GM23248 (cell line): ENCODE measurements at places on chromosomes 5 and 9. TPM values are rescaled to one million over a fixed set of nuclear protein-coding genes. Genes with fewer than 3 reads are reported as not detected.
A peak's percentile ranks its signal among the peaks of the same experiment; 100 is the strongest.

DNA sequence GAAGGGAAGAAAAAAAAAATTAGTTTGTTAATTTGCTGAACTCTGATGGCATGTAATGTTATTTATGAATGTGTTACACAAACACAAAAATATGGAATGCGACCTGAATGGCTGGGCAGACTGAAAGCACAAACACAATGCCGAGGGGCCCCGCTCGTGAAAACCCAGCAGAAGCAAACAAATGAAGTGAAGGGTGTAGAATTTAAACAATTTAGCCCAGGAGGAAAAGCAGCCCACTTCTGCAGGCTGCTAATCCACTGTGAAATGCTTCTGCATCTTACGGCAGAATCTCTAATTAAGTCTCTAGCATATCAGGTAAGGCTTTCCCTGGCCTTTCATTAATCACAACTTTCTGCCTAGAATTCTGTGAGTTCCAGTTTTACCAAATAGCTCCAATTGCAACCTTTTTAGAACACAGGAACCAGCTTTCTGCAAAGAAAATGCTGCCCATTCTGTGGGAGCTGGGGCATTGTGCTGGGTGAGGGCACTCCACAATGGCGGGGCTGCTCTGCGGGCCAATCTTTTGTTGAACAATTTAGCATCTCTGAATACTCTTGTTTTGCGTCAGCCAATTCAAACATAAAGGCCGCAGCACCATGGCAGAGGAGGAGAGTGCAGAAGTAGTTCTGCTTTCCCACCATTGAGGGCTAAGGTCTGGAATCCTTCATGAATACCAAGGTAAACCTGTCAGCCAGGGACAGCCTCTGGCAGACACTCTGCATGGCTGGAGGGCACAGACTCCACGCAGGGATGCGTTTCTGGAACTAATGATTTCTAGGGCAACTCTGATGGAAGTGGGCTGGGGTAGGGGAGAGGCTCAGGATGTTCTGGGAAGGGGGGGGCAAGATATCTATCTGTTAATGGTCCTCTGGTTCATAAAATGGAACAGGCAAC, 66.4 kb downstream of the PTCH1 start:
- no peaks in the 10 kb centered on the region for H3K27me3 ChIP-seq
- no peak for DNase-seq
- H3K4me3 ChIP-seq, result no peak overlapping the region
- no peaks in the 10 kb centered on the region for H3K4me1 ChIP-seq
- H3K27ac ChIP-seq, result no peak overlapping the region

- H3K27me3 ChIP-seq, result 0 out of 2 replicates have a peak, but pooled peaks cover 4% of the 10 kb centered on the region
- no peak overlapping the region for H3K4me3 ChIP-seq
- no peak overlapping the region for H3K27ac ChIP-seq
- no peak for DNase-seq
Observed at GRCh38 chr9:74719306-74719705, 168.4 kb downstream of the TRPM6 start.

GDA gene
- total RNA-seq, result not detected in 2 replicates

PKD2L2 gene
- total RNA-seq, result not detected in 2 replicates

DNA sequence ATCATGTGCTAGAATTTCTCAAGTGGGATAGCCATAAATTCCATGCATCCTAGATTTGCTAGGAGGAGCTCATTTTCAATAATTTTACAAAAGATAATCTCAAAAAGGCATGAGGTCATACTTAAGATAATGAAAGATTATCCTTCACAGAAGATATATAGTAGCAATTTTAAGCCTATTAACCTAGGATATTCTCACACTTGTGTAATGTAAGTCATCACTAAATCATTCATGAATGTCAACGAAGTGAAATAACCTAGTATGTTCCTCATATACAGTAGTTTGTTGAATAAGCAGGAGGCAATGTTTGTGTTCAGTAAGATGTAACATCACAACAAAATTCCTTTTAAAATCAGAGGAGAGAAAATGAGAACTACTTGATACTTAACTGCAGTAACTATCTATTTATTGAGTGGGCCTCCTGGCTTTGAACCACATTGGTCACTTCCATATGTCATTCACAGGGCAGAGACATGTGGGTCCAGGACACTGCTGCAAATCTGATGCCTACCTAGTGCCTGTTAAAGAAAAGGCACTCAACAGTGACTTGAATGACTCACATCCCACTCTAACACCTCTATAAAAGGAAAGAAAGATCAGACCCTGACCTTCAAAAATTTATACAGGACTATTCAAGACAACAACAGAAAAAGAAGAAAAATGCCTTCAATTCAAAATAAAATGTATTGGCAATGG, 8.2 kb downstream of the LIFR start:
- H3K4me3 ChIP-seq, result no peak overlapping the region
- DNase-seq, result peak; percentile 15
- no peaks in the 10 kb centered on the region for H3K36me3 ChIP-seq
- H3K4me1 ChIP-seq, result peaks cover 25% of the 10 kb centered on the region

GRCh38 chr5:129362456-129362855, 97.6 kb upstream of the ADAMTS19 start:
- no peaks in the 10 kb centered on the region for H3K36me3 ChIP-seq
- H3K4me3 ChIP-seq, result no peak overlapping the region
- H3K27ac ChIP-seq, result no peak overlapping the region
- no peaks in the 10 kb centered on the region for H3K4me1 ChIP-seq
- H3K27me3 ChIP-seq, result no peaks in the 10 kb centered on the region

DNA sequence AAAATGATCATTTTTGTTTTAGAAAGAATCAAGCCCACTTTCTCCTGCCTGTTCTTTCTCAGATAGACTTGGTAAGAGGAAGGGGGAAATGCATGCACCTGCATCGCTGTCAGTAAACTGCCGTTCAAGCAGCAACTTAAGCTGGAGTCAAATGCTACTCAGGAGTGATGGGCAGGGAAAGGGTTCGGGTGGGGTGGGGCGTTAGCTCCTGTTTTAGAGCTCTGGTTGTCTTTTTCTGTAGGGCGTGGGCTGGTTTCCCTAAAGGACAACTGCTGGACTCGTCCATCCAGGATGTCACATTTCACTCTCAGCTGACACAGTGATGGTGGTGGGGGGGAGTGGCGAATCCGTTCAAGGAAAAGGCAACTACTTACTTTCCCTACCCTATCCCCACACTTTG, 75.0 kb downstream of the NDFIP1 start:
- no peak overlapping the region for H3K27ac ChIP-seq
- DNase-seq, result no peak
- no peak overlapping the region for H3K4me3 ChIP-seq
- no peaks in the 10 kb centered on the region for H3K27me3 ChIP-seq

GRCh38 chr9:101578378-101578777, 16.4 kb downstream of the PPP3R2 start:
- no peak overlapping the region for H3K27ac ChIP-seq
- no peak for DNase-seq
- no peak overlapping the region for H3K4me3 ChIP-seq
- no peaks in the 10 kb centered on the region for H3K36me3 ChIP-seq
- H3K4me1 ChIP-seq, result peaks cover 5% of the 10 kb centered on the region; the same call in 1 of the 2 replicates

NEUROG1 gene
- not detected in 2 replicates for total RNA-seq

- no peak overlapping the region for H3K4me3 ChIP-seq
- DNase-seq, result no peak
Observed at GRCh38 chr5:53010814-53011213, 21.7 kb downstream of the ITGA2 start.

- H3K27me3 ChIP-seq, result no peaks in the 10 kb centered on the region
- no peaks in the 10 kb centered on the region for H3K4me1 ChIP-seq
- DNase-seq, result no peak
Observed at GRCh38 chr5:58746321-58746720, 163.4 kb downstream of the RAB3C start.

DNA sequence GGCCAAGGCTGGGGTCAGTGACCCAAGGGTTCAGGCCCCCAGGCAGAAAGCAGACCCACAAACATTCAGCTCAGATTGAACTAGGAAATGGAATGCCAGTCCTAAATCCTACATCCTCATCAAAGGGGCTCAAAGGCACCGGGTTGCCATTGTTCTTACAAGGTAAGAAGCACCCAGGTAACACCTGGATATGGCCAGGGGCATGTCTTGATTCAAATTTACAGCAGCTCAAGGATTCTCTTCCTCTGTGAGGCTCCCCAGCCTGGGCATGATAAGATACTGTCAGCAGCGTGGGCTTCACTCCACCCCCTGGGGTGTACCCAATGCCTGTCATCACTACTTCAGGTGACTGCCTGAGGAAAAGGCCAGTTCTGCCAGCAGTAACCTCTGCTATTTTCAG, 92.1 kb upstream of the FSTL4 start:
- no peak overlapping the region for H3K4me3 ChIP-seq
- H3K27me3 ChIP-seq, result no peaks in the 10 kb centered on the region
- H3K36me3 ChIP-seq, result no peaks in the 10 kb centered on the region
- no peaks in the 10 kb centered on the region for H3K4me1 ChIP-seq

GRCh38 chr5:82349652-82350051, 71.5 kb upstream of the RPS23 start:
- no peaks in the 10 kb centered on the region for H3K27me3 ChIP-seq
- no peaks in the 10 kb centered on the region for H3K36me3 ChIP-seq
- DNase-seq, result peak; percentile 72
- peak overlapping the region; percentile 86; the same call in 1 of the 2 replicates for H3K27ac ChIP-seq
- H3K4me3 ChIP-seq, result no peak overlapping the region
- peaks cover 48% of the 10 kb centered on the region for H3K4me1 ChIP-seq

AIF1L gene
- not detected in 2 replicates for total RNA-seq

DNA sequence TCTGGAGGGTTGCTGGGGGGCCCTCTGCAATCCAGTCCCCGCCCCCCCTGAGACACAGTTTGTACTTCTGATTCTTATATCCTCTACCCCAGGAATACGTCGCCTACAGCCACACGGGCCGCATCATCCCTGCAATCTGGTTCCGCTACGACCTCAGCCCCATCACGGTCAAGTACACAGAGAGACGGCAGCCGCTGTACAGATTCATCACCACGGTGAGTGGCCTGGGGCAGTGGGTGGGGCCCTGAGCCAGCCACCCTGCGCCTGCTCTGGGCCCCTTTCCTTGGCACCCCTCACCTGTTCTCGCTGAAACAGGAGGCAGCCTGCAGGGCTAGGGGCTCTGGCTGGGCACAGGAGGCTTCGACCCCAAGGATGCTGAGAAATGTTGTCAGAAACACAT, 24.1 kb upstream of the RPL26L1 start:
- H3K36me3 ChIP-seq, result no peaks in the 10 kb centered on the region; the same call in 1 of the 2 replicates
- no peak for DNase-seq
- no peak overlapping the region for H3K4me3 ChIP-seq
- H3K27me3 ChIP-seq, result no peaks in the 10 kb centered on the region
- peaks cover 28% of the 10 kb centered on the region for H3K4me1 ChIP-seq

DNA sequence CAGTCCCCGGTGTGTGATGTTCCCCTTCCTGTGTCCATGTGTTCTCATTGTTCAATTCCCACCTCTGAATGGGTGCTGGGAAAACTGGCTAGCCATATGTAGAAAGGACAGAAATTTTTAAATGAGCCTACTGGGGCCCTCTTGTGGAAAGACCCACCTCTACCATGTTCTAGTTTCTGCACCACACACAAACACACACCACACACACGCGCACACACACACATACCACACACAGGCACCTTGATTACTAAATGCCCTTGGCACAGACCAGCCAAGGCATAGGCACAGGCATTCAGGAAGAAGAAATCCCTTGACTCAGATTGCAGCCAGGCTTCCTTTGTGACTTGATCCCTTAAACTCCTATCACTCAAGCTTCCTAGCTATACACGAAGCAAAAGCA, 60.5 kb downstream of the SIL1 start:
- no peaks in the 10 kb centered on the region for H3K27me3 ChIP-seq
- DNase-seq, result peak; percentile 30
- H3K36me3 ChIP-seq, result no peaks in the 10 kb centered on the region
- no peak overlapping the region for H3K27ac ChIP-seq
- H3K4me3 ChIP-seq, result no peak overlapping the region

GRCh38 chr5:151275803-151276202, 22.8 kb downstream of the GM2A start:
- no peaks in the 10 kb centered on the region for H3K4me1 ChIP-seq
- no peak for DNase-seq
- 0 out of 2 replicates have a peak, but pooled peaks cover 14% of the 10 kb centered on the region for H3K27me3 ChIP-seq
- H3K27ac ChIP-seq, result no peak overlapping the region
- H3K4me3 ChIP-seq, result no peak overlapping the region
- H3K36me3 ChIP-seq, result no peaks in the 10 kb centered on the region

DNA sequence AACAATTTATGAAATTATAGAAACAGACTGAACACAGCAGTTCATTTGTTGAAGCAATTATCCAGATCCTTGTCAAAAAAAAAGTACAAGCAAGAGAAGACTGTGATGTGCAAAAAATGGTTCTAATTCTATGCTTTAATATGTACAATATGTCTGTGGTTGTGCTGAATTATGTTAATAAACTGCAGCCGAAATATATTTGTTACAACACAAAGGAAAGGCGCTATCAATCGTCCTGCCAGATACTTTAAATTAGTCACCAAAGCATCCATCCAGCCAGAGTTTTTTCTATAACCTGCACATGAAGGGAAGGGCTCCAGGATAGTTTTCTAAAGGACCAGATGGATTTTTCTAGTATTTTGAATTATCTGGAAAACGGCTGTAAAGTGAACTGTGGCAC, 259.5 kb downstream of the BNC2 start:
- no peak overlapping the region for H3K4me3 ChIP-seq
- H3K27ac ChIP-seq, result no peak overlapping the region
- peaks cover 31% of the 10 kb centered on the region for H3K4me1 ChIP-seq
- no peaks in the 10 kb centered on the region for H3K36me3 ChIP-seq
- H3K27me3 ChIP-seq, result no peaks in the 10 kb centered on the region
- peak; percentile 55 for DNase-seq

ENHO gene
- total RNA-seq, result not detected in 2 replicates

DNA sequence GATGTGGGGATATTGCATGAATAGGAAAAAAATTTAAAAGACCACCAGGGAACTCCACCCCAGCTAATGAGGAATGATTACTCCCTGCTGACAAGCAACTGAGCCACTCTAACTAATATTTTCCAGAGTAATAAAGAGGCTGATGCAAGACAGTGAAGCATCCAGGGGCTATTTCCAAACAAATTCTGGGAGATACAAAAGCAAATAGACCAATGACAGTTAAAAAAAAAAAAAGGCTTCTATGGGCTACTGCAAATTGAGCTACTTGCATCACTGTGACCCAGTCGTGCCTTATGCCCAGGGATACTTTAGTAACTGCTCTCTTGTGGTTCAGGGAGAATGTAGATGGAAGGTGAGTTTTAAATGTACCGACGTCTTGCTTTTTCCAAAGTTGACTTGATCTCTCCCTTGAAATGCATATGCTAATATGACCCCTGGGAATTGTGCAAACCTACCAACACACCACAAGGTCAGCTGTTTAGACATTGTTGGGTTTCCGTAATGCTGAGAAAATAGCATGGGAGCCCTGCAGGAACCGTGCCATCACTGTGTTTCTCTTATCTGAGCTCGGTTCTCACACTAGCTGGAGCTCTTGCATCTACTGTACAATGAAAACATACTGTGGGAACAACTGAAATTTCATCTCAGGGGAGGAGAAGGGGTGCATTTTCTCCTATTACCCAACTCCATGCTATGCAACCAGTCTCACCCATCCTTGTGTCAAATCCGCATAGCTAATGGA, 250.6 kb upstream of the MAP3K1 start:
- peaks cover 23% of the 10 kb centered on the region for H3K27me3 ChIP-seq
- H3K4me3 ChIP-seq, result no peak overlapping the region
- H3K27ac ChIP-seq, result no peak overlapping the region
- DNase-seq, result peak; percentile 23

GRCh38 chr9:129058965-129059795, 21.7 kb upstream of the DOLPP1 start:
- no peaks in the 10 kb centered on the region for H3K36me3 ChIP-seq
- no peak overlapping the region for H3K4me3 ChIP-seq
- no peaks in the 10 kb centered on the region for H3K27me3 ChIP-seq
- DNase-seq, result peak; percentile 81
- H3K27ac ChIP-seq, result no peak overlapping the region
- peaks cover 10% of the 10 kb centered on the region for H3K4me1 ChIP-seq
